ENCODE measurements at places on chromosomes 4 and X.
A peak's percentile ranks its signal among the peaks of the same experiment; 100 is the strongest.

DNA sequence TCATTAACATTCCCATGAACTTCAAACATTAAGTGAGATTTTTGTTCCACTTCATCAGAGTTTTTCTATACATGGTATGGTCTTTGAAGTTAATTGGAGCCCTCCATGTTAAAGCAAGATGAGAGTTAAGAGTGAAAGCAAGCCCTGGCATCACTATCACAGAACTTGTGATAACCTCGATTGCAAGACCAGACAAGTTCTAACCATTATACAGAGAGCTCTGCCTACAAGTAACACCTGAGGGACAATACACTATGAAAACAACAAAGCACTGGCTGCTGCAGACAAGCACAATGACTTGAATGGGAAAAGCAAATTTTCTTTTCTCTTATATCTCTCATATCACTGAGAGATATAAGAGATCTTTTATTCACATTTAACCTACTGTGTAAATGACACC, 126.6 kb upstream of the GYPA start:
- no peak for DNase-seq

- peak; percentile 88 for DNase-seq
Measured at GRCh38 chr4:183840311-183840710, 64.8 kb upstream of the STOX2 start.

DNA sequence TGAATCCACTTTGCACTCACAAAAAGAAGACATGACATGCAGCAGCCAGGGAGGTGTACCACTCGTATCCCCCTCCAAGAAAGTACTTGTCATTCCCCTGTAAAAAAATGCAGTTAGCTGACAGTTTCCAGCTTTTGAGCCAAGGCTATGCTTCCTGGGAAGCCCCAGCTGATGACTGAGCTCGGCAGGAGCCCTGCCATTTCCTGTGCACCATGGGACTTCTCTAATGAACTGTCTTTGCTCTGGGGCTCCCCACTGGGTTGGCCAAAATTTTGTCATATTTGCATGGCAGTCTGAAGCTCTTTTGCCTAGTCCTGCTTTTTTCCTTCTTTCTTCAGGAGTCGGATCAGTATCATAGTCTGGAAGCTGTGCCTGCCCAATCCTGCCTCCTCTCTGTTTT, 104.5 kb upstream of the MAOA start:
- DNase-seq = peak; percentile 33

- DNase-seq = no peak
Measured at GRCh38 chrX:29691044-29691443, 524.3 kb upstream of the MAGEB2 start.

GRCh38 chr4:41429280-41429669, 108.7 kb upstream of the LIMCH1 start:
- DNase-seq = no peak

DNA sequence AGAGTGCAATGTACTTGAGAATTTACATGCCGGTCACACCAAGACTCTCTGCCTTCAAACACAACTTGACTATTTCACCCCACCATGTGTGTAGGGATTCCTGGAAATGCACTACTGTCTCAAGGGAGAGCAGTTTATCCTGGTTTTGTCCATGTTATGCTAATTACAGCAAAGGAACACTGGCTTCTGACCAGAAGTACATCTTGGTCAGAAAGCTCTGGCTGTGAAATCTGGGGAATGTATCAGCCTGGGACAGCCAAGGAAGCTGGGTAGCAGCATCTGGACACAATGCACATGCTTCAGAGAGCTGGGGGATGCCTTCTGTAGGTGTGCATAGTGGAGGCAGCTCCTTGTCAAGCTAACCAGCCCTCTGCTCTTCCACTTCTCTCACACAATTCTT, 1432.6 kb upstream of the TENM3 start:
- no peak for DNase-seq

GRCh38 chrX:139831675-139832456, 101.0 kb downstream of the ATP11C start:
- DNase-seq = no peak

GRCh38 chr4:150972592-150972991, 42.5 kb downstream of the LRBA start:
- DNase-seq = no peak

DNA sequence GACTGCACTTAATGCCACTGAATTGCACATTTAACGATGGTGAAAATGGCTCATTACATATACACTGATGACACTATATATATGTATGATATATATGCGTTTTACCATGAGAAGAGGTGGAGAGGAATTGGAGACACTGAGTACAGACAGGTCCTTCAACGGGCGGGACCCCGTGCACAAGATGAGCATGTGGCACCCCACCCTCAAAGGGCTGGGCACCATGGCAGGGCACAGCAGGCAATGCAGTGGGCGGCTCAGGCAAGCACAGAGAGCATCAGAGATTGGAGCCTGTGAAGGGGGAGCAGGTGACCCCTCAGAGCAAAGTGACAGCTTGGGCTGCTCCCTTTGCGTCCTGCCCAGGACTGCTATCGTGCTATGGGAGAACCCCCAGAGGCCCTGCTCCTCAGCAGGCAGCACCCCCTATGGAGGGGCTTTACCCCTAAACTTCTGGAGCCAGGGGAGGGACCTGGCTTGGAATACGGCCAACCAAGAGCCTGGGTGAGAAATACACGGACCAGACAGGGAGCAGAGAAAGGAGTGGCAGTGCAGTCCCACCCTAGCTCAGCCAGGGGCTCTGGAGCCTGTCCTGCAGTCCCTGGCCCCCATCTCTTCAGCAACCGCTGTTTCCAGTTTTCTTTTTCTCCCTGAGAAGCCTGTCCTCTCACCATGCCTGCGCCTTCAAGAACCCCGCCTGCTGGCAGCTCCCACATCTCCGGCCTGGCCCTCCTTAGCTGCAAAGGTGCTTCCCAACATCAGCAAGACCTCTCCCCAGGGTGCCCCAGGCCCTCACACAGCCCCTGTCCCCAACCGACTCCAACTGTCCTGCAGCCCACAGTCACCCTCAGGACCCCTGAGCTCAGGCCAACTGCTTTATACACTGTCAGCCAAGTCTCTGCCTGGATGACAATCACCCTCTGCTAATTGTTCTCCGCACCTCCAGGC, 10.5 kb downstream of the SLC6A8 start:
- DNase-seq = peak; percentile 26

- no peak for DNase-seq
Measured at GRCh38 chr4:106238820-106239420, 77.1 kb downstream of the TBCK start.

DNA sequence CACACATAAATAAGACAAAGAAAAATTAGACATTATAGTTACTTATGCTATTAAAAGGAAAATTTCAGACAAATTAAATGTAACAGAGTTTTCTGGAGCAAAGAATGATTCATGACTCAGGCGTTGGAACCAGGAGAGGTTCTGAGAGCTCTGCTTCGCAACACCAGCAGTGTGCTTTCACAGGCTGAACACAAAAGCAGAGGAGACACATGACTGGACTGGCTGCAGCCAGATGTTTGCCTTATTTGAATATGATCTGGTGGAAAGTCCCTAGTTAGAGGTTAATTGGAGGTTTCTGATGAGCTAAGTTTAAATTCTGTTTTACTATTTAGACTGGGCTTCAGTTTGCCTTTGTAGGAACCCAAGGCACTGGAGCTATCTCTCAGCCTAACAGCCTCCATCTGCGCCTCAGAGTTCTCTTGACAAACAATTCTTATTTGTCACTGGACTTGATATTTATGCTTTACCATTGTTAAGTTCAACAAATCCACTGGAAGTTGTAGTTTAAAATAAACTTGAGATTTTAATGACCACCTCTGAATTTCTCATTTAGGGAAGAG, 16.2 kb downstream of the BOD1L1 start:
- no peak for DNase-seq
